ENCODE measurements at places on chromosomes 1 and 21.

DNA sequence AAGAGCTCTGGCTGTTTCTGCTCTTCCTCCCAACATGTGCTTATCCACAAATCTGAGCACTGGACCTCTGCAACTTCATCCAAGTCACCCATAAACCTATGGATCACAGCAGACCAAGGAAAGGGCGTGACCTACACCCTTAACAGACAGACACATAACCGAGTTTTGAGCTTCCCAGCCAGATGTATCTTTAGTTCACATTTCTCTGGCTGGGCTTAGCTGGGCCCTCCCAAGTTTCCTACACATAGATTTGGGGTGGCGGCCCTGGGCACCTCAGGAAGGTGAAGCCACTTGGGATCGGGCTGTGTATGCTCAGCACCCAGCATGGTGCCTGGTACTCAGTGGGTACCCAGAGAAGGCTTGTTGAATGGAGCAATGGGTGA is 26.4 kb downstream of the FAAH start:
- DNase-seq: no peak

GRCh38 chr1:7269525-7269924 is 484.3 kb downstream of the CAMTA1 start:
- no peak for DNase-seq

DNA sequence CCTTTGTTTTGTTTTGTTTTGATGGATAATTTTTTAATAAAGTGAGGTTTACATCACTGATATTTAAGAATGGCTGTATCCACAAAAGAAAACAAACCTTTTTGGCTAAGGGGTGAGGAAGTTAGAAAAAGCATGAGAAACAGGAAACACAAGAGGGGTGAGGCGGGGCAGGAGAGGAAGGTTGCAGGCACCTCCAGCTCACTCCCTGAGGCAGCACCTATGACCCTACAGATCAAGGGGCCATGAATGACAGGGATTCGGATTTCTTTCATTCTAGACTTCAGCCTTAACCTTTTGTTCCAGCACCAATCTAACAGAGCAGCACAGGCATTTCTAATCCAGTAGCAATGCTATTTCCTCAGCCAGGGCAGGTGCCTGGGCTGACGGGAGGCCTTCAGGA is 4.4 kb downstream of the CLCA4 start:
- no peak for DNase-seq

- DNase-seq: no peak
Observed at GRCh38 chr1:115282807-115283208, 55.2 kb downstream of the NGF start.

DNA sequence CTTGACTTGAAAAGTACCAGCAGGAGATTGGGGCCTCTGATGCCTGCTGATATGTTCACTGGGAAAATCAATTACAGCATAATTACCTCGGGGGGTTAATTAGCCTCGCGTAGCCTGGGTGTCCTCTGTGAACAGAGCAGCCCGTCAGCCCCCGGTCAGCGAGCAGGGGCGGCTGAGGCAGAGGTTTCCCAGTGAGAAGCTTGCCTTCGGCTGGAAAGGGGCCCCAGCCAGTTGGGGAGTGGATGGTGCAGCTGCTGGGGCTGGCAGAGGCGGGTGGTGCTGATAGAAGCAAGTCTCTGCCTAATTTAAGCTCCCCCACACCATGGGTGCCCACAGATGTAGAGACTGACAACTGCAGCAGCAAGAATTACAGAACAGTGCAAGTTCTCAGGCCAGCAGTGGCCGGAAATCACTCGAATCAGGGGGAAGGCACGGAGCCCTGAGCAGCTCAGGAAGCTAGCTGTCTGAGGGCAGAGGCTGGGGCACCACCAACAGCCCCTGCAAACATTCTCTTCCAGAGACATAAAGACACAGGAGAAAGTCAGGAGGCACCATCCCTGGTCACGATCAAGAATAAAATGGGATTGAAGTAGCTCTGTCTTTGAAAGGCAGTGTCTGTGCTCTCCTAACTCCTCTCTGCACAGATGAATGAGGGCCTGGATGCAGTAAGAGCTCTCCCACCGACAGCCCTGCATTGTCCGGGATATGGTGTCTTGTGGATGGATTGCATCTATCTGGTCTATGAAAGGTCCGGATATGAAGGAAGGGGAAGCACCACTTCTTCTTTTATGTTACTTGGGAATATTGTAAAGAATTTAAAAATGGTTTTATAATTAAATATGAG is 166.5 kb upstream of the CD34 start:
- no peak for DNase-seq

GRCh38 chr1:169900571-169900970 is 6.9 kb upstream of the SCYL3 start:
- no peak for DNase-seq

GRCh38 chr1:178928976-178929375 is 58.1 kb upstream of the ANGPTL1 start:
- no peak for DNase-seq

DNA sequence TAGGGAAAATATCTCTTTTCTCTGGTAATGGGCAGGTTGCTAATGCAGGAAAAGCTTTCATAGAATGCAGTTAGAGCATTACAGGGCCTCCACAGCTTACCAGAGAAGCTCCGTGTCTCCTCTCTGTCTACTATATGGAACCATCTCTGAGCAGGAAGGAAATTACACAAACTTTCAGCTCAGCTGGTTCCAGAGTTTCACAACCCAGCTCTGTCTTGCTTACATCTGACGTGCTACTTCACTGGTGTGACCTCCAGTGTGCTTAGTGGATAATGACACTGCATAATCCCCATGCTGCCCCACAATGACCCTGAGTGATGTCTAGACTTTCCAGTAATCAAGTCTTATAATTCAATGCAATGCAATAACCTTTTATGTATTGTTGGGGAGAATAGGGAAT is 4.3 kb upstream of the FGGY start:
- no peak for DNase-seq

GRCh38 chr1:241411776-241412338 is 54.9 kb upstream of the RGS7 start:
- DNase-seq: no peak
